ENCODE measurements at places on chromosomes 7 and 10.

GRCh38 chr10:129849452-129849750 is 114.7 kb downstream of the EBF3 start:
- no peak for DNase-seq

- DNase-seq = no peak
Observed at GRCh38 chr7:29499932-29500331, 63.7 kb upstream of the PRR15 start.

DNA sequence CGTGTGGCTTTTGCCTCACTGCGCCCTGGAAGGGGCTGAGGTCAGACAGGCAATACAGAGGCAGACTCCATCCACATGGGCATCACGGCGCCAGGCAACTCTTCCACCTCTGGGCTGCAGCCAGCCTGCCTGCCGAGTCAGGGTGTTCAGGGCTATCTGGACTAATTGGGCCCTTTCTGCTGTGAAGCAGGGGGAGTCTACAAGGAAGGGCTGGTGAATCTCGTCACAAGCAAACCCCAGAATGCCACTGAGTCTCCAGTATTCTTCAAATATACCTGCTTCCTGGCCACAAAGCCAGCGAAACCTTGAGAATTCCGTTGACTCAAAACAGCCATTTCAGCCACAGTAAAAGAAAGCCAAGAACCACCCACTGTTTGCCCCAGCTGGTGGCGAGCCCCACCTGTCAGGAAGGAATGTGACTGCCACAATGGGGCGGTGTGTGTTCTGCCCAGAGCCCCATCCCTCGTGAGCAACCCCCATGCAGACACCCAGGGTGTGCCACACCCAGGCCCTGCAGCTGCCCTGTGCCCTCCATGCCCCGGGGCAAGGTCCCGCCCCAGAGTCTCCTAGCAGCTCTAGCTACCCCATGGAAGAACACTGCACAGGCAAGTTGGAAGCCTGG is 117.3 kb downstream of the FAM53B start:
- peak; percentile 44 for DNase-seq

GRCh38 chr10:9038146-9038714 is 983.7 kb downstream of the GATA3 start:
- no peak for DNase-seq

DNA sequence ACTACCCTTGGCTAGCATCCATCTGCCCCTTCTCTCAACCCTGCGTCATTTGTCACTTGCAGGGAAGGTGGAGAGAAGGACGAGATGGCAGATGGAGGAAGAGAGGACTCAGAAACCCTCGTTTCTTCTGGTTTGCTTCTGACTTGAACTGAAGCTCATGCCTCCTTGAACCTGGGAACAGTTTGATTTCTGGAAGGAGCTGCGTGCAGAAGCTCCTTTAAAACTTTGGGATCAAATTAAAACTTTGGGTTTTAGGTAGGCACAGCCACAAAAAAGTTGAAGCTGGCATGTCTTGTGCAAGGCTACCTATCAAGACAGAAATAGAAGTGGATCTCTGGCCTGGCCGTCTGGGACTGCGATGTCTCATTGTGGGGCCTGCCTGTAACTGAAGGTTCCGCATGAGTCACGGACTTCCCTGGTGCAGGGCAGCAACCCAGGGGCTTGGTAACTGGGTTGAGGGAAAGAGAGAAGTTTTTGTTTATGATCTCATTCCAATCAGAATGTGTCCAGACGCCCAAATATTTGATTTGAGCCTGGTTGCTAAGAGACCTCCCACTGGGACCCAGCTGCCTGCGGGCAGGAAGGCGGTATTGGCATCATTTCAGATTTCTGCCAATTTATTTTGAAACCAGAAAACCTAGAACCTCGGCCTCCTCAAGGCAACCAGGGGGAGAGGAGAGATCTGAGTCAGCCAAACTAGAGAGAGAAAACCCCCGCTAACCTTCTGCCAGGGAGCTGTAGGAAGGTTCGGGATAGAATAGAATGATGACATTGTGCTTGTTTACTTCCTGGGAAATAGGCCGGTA is 15.8 kb upstream of the CAMK1D start:
- peak; percentile 24 for DNase-seq

GRCh38 chr7:117616694-117617093 is 136.9 kb downstream of the CFTR start:
- DNase-seq = no peak
